Islet precursor cell (in vitro differentiated cells): ENCODE measurements at places on chromosomes 11 and 22.

DNA sequence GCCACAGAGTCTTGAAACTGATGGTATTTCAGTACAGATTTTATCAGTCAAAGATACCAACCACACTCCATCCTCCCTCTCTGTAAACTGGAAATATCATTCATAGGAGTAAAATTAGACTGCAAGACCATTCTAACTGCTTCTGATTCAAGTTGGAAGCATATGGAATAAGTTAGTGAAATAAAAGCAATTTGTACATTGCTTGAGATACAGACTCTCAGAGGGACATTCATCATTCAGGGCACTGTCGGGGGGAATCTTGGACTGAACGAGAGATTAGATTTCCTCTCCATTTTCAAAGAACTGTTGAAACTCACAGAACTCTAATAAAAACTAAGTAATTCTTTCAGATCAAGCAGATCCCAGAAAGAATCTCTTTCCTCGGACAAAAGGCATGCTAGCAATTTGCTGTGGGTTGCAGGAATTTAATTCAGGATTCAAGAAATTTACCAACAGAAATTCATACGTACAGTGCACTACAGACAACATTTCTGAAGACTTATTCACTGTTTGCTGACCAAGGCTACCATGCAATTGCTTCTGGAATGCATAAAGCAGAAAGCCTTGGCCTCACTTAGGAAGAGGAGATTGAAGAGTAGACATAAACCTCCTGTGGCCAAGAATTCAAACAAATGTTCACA is 34.1 kb downstream of the PAMR1 start:
- DNase-seq, result no peak

DNA sequence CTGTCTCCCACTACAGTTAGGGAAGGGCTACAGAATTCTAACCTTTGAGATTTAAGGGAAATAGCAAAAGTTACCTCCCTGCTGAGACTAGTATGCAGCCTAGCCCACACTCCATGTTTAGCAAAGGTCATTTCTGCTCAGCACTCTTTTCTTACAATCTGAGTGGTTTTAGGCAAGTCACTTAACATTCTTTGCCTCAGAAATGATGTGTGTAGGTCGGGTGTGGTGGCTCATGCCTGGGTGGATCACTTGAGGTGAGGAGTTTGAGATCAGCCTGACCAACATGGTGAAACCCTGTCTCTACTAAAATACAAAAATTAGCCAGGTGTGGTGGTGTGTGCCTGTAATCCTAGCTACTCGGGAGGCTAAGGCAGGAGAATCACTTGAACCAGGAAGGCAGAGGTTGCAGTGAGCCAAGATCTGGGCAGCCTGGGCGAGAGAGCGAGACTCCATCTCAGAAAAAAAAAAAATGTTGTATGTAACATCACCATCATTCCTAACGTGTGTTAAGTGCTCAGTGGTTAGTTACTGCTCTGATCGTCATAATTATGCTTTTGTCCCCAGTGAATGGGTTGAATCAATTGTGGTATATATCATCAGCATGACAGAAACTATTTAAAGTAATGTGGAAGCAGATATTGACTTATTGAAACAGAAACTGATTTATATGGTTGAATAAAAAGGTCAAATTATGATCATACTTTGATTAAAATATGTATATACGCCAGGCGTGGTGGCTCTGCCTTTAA is 55.0 kb downstream of the COPB1 start:
- no peak for DNase-seq

- no peak for DNase-seq
Observed at GRCh38 chr11:77110836-77111235, 8.2 kb downstream of the OMP start.

GRCh38 chr11:10846660-10847059 is 11.2 kb downstream of the ZBED5 start:
- no peak for DNase-seq

DNA sequence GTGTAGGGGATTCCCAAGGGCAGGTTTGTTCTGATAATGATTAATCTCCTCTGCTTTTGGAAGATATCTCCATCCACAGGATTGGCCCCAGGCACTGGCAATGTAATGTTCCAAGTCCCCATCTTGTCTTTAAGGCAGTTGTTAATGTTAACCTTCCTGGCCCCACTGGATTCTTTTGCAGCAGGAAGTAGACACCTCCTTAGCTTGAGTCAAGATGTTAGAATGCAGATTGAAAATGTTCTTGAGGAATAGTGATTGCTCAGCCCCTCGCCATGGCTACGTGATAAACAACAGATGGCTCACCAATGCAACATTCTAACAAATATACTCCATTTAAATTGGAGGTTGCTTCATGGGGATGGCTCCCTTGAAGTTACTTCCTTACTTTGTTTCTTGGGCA is 7.3 kb downstream of the HEPHL1 start:
- DNase-seq, result no peak

DNA sequence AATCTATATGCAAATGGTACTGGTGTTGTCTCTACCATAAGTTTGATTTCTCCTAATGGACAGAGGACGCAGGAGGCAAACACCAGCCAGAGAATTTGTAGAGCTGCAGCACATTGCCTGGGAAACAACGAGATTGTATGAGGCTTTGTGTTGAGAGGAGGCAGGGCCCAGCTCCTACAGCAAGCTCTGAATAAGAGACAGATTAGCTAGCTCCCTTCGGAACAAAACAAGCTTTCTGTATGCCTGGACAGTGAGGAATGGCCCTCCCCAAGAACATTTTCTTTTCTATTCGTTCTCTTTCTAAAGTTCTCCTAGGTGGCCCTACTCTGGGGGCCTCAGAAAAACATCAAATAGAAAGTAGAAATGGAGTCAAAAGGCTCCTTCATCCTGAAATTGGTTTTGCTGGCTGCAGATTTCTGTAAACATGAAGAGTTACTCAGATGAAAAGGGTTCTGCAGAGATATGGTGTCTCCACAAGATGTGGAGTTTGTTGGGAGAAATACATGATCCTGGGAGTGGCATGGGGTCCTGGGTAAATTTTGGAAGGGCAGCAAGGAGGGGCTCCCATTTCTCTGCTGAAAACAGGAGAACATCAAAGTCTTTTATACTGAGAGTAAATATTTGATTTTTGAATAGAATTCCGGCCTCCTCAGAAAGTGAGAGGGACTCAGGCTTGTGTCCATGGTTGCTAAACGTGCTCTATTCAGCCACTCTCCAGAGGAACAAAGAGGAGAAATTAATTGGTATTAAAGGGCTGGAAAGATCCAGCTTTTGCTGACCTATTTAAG is 6.8 kb upstream of the HEPACAM start:
- DNase-seq, result no peak

GRCh38 chr11:126375726-126376125 is 20.2 kb downstream of the ST3GAL4 start:
- no peak for DNase-seq

GRCh38 chr11:130585545-130585944 is 137.1 kb downstream of the ADAMTS15 start:
- peak; percentile 68 for DNase-seq

DNA sequence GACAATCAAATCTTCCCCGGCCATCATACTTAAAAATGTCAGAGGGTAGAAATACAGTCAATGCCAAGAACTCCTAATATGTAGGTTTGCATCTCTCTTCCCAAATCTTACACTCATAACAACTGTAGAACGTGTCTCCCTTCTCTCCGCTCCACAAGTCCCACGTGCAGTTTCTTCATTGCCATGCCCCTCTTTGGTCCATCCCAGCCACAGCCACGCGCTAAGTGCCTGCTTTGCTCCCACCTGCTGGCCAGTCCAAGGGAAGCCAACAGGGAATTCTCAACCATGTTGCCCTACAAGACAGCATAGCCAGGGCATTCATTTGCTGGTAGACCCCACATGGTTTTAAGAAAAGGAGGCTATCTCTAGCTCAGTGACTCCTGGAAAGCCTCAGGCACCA is 420.6 kb upstream of the ISX start:
- DNase-seq, result peak; percentile 58

GRCh38 chr11:9838229-9838628 is 174.4 kb downstream of the SWAP70 start:
- DNase-seq, result no peak

- no peak for DNase-seq
Observed at GRCh38 chr11:92775003-92775676, 194.3 kb upstream of the MTNR1B start.

DNA sequence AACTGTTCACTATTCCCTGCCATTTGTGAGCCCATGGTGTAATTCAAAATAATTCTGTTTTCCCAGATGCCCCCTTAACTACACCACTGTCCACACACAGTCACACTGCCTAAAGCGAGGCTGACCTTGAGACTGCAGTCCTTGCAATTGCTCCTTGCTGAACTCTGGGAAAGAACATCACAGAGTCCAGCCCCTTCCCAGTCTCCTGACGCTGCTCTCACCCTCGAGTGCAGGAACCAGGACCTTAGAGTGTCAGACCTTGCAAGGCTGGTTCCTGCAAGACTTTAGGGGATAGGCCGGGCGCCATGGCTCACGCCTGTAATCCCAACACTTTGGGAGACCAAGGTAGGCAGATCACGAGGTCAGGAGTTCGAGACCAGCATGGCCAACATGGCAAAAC is 33.6 kb downstream of the AHNAK start:
- no peak for DNase-seq

GRCh38 chr11:73577496-73577917 is 20.4 kb downstream of the FAM168A start:
- DNase-seq, result no peak

- DNase-seq, result no peak
Observed at GRCh38 chr11:23079382-23079813, 219.1 kb upstream of the CCDC179 start.

- no peak for DNase-seq
Observed at GRCh38 chr11:35183326-35183925, 44.5 kb downstream of the CD44 start.

DNA sequence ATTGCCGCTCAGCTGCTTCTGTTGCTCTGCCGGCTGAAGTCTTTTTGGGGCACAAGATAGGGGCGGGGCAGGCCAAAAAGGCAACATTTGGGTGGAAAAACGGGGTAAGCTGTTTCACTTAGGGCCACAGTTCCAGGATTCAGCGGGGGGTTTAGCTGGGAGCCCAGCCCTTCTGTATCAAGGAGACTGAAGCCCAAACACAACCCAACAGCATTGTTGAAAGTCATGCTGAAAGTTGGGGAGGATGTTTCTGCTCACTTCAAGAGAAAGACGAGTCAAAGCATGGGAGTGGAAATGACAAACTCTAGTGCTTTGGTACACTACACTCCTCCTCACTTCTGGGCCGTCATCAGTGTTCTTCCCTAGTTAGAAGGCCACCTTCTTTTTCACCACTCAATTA is 56.1 kb upstream of the GNAZ start:
- no peak for DNase-seq

- DNase-seq, result no peak
Observed at GRCh38 chr22:24683691-24684090, 80.7 kb downstream of the GGT1 start.
